ENCODE measurements at places on chromosomes 2 and 18.

DNA sequence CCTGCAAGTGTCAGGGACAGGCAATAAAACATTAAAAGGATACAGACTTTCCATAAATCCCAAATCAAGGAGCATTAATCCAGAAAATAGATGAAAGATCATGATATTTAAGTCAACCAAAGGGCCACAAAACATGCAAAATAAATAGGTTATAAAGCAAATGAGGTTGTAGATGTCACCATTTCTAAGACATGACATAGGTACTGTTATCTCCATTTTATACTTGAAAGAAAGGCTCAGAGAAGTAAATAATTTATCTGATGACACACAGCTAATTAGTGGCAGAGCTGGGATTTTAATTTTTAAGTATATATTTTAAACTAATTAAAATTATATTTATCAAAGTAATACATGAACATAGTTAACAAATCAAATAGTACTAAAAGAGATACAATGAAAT is 301.8 kb downstream of the AGPS start:
- DNase-seq = no peak

- DNase-seq = no peak
These were observed 16.2 kb upstream of the DGKD start for GRCh38 chr2:233338046-233338445.

DNA sequence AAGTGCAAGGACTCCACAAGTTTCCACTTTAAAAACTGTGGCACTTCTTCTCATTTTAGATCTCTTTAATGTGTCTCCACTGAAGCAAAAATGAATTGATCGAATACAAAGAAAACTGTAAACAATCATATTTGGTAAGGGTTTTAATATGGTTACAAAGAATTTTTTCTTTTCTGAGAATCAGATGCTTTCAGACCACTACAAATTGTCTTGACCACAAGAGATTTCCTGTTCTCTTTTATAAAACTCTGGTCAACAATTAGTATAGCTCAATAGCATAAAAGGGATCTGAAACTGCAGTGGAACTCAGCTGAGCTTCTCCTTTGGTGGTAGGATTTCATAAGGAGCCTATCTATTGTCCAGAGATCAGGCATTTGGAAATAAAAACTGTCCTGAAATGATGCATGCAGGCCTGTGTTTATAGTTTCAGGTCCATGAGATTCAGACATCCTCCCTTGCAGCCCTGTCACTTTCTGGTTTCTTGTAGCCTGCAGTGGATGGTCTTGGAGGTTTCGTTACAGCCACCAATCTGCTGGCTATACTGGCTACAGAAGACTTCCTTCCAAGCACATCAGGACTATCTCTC is 120.0 kb downstream of the DOCK10 start:
- no peak for DNase-seq

- no peak for DNase-seq
These were observed 205.8 kb downstream of the PRKCE start for GRCh38 chr2:45857275-45857609.

- DNase-seq = no peak
These were observed 464 bp downstream of the COL4A4 start for GRCh38 chr2:227163485-227163997.

- DNase-seq = no peak
These were observed 34.0 kb upstream of the TMEFF2 start for GRCh38 chr2:192228685-192229084.

DNA sequence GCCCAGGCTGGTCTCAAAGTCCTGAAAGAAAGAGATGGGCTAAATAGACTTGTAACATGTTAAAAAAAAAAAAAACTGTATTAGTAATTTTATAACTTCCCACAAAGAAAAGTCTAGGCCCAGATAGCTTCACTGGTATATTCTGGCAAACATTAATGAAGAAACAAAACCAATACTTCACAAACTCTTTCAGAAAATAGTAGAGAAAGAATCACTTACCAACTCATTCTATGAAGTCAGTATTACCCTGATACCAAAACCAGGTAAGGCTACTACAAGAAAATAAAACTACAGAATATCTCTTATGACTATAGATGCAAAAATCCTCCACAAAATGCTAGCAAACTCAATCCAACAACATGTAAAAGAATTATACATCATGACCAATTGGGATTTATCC is 59.9 kb upstream of the ODC1 start:
- no peak for DNase-seq

DNA sequence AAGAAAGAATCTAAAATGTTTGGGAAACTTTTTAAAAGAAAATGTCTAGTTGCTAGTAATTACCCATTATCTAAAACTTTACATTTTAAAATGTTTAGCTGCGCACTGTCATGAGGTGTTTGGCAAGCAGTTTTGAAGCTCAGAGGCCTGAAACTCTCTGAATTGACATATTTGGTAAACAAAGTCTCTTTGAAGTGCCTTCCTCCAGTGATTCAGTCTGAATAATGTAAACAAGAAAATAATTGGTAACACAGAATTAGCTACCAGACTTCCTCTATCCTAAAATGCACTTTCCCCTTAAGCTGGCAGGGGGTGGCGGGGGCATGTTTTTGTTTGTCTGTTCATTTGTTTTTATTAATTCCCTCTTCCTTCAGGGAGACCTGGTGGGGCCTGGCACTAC is 61.4 kb downstream of the WDR75 start:
- DNase-seq = no peak

GRCh38 chr2:147001061-147001460 is 843.8 kb upstream of the ACVR2A start:
- no peak for DNase-seq

GRCh38 chr18:8721716-8722115 is 16.4 kb downstream of the MTCL1 start:
- peak; percentile 33 for DNase-seq

GRCh38 chr18:34514238-34514637 is 195.9 kb upstream of the DTNA start:
- no peak for DNase-seq

DNA sequence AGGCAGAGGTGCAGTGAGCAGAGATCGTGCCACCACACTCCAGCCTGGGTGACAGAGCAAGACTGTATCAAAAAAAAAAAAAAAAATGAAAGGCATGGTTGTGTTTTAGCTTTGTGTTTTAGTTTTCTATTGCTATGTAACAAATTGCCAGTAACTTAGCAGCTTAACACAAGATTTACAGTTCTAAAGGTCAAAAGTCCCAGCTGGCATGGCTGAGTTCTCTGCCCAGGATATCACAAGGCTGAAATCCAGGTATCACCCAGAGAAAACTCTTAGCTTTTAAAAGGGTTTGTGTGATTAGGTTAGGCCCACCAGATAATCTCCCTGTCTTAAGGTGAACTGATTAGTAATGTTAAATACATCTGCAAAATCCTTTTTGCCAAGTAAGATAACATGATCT is 107.7 kb upstream of the YPEL5 start:
- no peak for DNase-seq

GRCh38 chr2:105915005-105915558 is 170.4 kb downstream of the NCK2 start:
- no peak for DNase-seq

DNA sequence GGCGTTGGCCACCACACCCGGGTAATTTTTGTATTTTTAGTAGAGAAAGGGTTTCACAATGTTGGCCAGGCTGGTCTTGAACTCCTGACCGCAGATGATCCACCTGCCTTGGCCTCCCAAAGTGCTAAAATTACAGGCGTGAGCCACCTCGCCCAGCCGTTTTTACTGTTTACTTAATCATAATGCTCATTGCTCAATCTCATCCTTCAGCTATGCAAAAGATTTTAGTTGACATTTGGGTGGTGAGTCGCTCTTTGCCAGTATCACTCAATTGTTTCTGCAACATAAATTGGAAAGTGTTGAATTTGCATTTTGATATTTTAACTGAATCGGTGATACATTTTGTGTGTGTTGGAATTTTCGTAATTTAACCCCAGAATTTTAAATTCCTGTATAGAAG is 7.8 kb upstream of the ZNF532 start:
- DNase-seq = no peak

- no peak for DNase-seq
These were observed 61.6 kb downstream of the SNORC start for GRCh38 chr2:232931636-232932035.

GRCh38 chr2:59449274-59449673 is 1104.2 kb downstream of the BCL11A start:
- no peak for DNase-seq

DNA sequence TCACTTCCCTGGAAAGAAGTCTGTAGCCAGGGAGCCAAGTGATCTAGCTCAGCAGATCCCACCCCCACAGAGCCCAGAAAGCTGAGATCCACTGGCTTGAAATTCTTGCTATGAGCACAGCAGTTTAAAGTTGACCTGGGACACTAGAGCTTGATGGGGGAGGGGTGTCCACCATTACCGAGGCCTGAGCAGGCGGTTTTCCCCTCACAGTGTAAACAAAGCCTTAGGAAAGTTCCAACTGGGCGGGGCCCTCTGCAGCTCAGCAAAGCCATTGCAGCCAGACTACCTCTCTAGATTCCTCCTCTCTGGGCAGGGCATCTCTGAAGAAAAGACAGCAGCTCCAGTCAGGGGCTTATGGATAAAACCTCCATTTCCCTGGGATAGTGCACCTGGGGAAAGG is 887.2 kb upstream of the LRATD1 start:
- no peak for DNase-seq

GRCh38 chr18:70280007-70280925 is 8.6 kb upstream of the SOCS6 start:
- no peak for DNase-seq

GRCh38 chr2:48860380-48860779 is 104.9 kb upstream of the LHCGR start:
- DNase-seq = no peak

- DNase-seq = peak; percentile 76
These were observed 104.2 kb downstream of the CRIM1 start for GRCh38 chr2:36459725-36460137.

Measured in dermis microvascular lymphatic vessel endothelial cell (primary cell).